ENCODE measurements at places on chromosomes 3 and 15.

DNA sequence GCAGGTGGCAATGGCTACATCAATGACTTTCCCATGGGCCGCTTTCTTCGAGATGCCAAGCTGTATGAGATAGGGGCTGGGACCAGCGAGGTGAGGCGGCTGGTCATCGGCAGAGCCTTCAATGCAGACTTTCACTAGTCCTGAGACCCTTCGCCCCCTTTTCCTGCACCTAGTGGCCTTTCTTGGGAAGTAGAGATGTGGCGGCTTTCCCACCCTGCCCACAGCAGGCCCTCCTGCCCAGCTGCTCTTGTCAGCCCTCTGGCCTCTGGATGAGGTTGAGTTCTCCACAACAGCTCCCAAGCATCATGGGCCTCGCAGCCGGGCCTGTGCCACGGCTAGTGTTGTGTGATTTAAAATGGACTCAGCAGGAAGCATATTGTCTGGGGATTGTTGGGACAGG, 12.5 kb downstream of the IVD start:
- no peaks in the 10 kb centered on the region for H3K27me3 ChIP-seq
- no peaks in the 10 kb centered on the region for H3K4me1 ChIP-seq
- peaks cover 51% of the 10 kb centered on the region for H3K36me3 ChIP-seq

- peaks cover 16% of the 10 kb centered on the region for H3K4me1 ChIP-seq
- no peaks in the 10 kb centered on the region for H3K27me3 ChIP-seq
- DNase-seq, result peak; percentile 92
- peak overlapping the region; percentile 60 for H3K27ac ChIP-seq
- no peak overlapping the region for H3K4me3 ChIP-seq
These were observed 41.0 kb downstream of the FLNB start for GRCh38 chr3:58049143-58049785.

DNA sequence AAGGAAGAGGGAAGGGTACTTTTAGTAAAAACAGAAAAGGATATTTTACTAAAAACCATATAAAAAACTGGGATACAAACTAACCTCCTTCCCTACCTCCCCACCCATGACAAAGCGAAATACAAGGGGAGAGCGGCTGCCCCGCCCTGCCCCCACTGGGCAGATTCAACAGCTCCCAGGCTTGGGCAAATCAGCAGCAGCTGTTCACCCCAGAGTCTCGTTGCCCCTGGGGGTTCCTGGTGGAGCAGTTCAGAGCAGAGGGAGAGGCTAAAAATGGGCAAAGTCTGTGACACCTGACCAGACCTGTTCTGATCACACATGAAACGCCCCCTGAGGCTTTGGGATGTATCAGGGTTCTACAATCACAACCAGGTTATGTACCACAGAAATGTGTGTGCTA, 2.5 kb upstream of the ETFA start:
- H3K27me3 ChIP-seq, result no peaks in the 10 kb centered on the region
- no peak overlapping the region for H3K4me3 ChIP-seq
- DNase-seq, result no peak
- no peak overlapping the region for H3K27ac ChIP-seq
- H3K36me3 ChIP-seq, result no peaks in the 10 kb centered on the region

DNA sequence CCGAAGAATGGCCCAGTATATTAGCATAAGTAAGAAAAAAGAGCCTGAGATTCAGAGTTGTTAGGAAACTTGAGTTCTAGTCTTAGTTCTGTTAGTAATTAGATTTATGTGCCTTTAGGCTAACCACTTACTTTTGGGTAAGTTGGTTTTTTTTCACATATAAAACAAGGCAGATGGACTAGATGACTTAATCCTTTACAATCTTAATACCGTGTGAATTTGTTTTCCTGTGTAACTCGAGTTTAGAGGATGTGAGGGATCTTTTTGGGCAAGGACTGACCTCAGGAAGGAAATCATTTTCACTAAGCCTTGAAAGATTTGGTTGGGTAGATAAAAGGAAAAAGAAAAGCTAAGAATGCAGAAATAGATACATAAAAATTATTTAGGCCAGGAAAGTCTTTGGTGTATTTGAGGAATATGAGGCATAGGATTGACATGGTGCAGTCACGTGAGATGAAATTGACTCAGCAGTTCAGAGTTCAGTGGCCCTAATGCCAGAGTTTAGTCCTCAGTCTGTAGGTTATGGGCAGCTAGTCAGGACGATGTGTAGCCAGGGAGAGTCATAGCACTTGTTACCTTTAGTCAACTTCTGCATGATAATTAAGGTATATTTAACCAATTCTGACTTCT, 34.6 kb downstream of the PAK2 start:
- H3K36me3 ChIP-seq, result peaks cover 26% of the 10 kb centered on the region
- H3K27ac ChIP-seq, result peak overlapping the region; percentile 41
- no peak for DNase-seq
- H3K4me3 ChIP-seq, result no peak overlapping the region
- peaks cover 4% of the 10 kb centered on the region for H3K4me1 ChIP-seq

DNA sequence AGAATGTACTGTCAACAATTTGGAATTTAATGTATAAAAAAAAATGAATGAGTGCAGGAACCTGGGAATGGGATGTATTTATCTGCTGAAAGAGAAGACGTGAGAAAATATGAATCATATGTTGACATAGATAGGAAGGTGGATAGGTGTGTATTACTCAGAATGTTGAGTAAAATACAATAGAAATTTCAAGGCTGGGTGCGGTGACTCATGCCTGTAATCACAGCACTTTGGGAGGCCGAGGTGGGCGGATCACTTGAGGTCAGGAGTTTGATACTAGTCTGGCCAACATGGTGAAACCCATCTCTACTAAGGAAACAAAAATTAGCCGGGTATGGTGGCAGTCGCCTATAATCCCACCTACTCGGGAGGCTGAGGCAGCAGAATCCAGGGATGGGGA, 202.8 kb downstream of the CADM2 start:
- H3K27ac ChIP-seq, result no peak overlapping the region
- DNase-seq, result no peak
- no peaks in the 10 kb centered on the region for H3K27me3 ChIP-seq
- H3K4me3 ChIP-seq, result no peak overlapping the region
- H3K4me1 ChIP-seq, result no peaks in the 10 kb centered on the region

GRCh38 chr3:165669504-165669903, 167.7 kb downstream of the BCHE start:
- H3K27me3 ChIP-seq, result no peaks in the 10 kb centered on the region
- no peaks in the 10 kb centered on the region for H3K36me3 ChIP-seq
- H3K4me1 ChIP-seq, result no peaks in the 10 kb centered on the region

DNA sequence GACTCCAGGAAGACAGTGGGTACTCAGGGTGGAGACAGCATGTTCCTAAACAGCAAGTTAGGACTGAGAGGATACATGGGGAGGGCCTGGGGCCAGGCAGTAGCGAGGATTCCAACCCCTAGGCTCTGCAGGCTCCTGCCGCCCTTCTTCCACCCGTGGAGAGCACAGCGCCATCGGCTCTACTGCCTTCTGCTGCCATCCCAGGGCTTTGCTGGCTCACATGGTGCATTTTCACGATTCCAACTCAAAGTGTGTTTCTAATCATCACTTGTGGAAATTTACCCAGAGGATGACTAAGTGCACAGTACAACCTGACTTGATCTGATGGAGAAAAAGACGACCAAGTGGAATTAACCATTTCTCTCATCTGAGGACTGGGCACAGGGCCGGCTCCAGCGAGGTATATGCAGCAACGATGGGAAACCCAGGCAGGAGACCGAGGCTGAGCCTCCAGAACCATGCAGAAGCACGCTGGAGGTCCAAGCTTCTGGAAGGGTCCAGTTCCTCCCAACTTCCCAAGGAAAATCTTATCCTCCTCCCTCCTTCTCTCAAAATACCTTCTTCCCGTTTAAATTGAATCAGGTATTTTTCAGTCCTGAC, 104.6 kb downstream of the LRIG1 start:
- DNase-seq, result no peak
- H3K4me3 ChIP-seq, result no peak overlapping the region
- H3K4me1 ChIP-seq, result no peaks in the 10 kb centered on the region
- no peak overlapping the region for H3K27ac ChIP-seq
- peaks cover 67% of the 10 kb centered on the region for H3K36me3 ChIP-seq

DNA sequence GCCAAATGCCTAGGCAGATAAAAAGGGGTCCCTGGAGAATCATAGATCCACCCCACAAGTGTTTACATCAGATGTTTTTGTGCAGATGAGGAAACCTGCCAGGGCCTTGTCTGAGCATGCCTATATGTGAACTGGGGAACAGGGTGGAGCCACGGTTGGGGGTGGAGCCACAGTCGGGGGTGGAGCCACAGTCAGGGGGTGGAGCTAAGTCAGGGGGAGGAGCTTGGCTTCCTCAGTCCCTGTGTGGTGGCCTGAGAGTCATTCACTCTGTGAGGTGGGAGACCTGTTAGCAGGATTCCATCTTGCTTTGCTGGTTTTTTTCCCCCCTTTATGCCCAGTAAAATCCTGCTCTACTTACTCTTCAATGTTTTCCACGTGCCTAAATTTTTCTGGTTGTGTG, 57.8 kb upstream of the TGFBR2 start:
- H3K27me3 ChIP-seq, result no peaks in the 10 kb centered on the region
- H3K4me3 ChIP-seq, result peak overlapping the region; percentile 18

- no peak for DNase-seq
- H3K36me3 ChIP-seq, result no peaks in the 10 kb centered on the region
- H3K27me3 ChIP-seq, result no peaks in the 10 kb centered on the region
These were observed 48.2 kb downstream of the SRGAP3 start for GRCh38 chr3:9201266-9201665.

- H3K36me3 ChIP-seq, result no peaks in the 10 kb centered on the region
- no peak overlapping the region for H3K4me3 ChIP-seq
- H3K27me3 ChIP-seq, result no peaks in the 10 kb centered on the region
- peaks cover 5% of the 10 kb centered on the region for H3K4me1 ChIP-seq
- no peak overlapping the region for H3K27ac ChIP-seq
- DNase-seq, result no peak
These were observed 86.5 kb downstream of the BOC start for GRCh38 chr3:113297841-113298240.

DNA sequence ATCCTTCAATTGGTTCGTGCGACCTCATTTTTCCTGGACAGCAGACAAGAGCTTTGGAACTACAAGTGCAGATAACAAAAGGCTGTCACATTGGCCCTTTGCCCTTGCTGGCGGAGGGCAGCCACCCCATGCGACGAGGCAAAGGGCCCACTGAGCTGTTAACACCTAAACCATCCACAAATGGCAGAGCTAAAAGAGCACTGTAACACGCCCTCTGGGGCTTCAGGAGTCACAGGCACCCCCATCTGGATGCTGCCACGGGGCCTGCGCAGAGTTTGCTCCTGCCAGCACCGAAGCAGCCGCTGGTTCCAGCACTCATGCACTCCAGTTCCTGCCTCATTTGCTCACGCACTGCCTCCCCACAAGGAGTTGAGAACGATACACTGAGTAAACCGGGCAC, 524.9 kb downstream of the ZNF385D start:
- DNase-seq, result no peak
- H3K36me3 ChIP-seq, result no peaks in the 10 kb centered on the region
- no peak overlapping the region for H3K4me3 ChIP-seq
- no peak overlapping the region for H3K27ac ChIP-seq
- peaks cover 9% of the 10 kb centered on the region for H3K27me3 ChIP-seq

GRCh38 chr15:65221697-65222096, 10.4 kb upstream of the CILP start:
- no peaks in the 10 kb centered on the region for H3K36me3 ChIP-seq
- H3K4me1 ChIP-seq, result no peaks in the 10 kb centered on the region
- no peak overlapping the region for H3K4me3 ChIP-seq
- H3K27ac ChIP-seq, result no peak overlapping the region
